ENCODE measurements at places on chromosomes 16 and 17.

DNA sequence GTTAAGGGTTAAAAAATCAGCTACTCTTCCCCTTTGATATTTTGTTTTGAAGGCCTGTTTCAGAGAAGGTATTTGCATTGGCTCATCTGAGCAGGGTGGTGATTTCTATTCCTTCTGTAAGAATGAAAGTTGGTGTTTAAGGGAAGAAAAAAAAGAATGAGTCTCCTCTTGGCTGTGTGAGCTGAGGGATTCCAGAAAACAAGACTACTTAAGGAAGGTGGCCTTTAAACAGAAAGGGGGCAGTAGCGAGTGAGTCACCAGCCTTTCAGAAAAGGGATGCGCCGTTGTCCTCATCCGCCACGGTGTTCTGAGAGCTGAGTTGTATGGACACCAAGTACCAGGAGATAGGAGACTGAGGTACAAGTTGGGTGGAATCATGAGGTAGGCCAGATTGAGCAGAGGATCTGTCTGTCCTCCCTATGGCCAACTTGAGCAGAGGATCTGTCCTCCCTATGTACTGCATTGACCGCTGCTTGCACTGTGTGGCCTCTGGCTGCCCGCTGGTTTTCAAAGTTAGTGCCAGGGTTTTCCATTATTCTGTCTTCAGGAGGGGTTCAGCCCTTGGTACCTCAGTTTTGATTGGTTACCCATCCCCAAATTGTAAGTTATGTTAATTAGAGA lies 8.2 kb downstream of the PRKCA start:
- no peak for DNase-seq

DNA sequence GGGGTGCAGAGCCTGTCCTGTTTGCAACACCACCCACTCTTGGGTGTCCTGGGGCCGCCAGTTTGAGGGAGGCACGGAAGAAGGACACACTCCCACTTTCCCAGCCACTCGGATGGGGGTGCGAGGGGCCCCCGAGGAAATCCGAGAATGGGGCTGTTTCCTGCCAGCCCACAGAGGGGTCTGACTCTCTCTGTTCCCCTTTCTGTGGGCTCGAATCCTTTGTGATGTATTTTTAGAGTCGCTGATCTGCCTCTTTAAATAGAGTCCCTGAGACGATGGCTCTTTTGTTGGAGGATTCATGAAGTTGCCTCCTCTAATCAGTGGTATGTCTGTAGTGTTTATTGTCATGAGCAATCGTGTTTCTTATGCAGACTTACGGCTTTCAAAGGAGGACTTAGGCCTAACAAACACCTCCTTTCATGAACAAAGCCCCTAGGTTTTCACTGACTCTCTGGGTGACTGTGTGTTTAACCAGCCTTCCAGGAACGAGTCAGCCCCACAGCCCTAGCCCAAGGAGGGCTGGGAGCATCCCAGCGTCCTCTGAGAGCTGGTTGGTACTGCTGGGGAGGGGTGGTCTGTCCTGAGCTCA lies 29.1 kb downstream of the CIBAR2 start:
- DNase-seq, result no peak

DNA sequence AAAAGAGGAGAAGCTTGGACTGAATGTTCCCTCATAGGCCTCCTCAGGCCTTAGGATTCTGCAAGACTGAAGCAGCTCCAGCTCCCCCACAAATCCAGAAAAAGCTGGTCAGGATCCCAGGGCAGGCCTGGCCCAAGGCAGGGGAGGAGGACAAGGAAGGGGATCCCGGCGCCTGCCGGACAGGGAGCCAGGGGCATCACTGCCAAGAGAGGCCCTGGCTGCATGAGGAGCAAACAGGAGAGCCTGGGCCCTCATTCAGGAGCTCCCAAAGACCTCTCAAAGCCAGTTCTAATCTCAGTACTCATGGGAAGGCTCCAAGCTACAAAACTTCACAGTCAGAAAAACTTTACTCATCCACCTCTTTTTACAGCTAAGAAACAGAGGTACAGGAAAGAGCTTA lies 67.3 kb downstream of the ZNF423 start:
- no peak for DNase-seq

GRCh38 chr17:42680331-42680808 lies 1.3 kb downstream of the CCR10 start:
- peak; percentile 60 for DNase-seq

GRCh38 chr17:77864234-77865111 lies 94.0 kb upstream of the TNRC6C start:
- no peak for DNase-seq

DNA sequence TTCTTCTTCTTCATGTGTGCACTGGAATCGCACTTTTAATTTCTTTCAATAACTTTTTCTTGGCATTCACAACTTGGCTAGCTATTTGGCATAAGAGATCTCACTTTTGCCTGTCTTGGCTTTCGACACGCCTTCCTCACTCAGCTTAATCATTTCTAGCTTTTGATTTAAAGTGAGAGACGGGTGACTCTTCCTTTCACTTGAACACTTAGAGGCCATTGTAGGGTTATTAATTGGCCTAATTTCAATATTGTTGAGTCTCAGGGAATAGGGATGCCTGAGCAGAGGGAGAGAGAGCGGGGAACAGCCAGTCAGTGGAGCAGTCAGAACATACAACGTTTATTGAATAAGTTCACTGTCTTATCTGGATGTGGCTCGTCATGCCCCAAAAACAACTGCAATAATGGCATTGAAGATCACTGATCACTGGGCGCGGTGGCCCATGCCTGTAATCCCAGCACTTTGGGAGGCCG lies 200.3 kb downstream of the SEC14L1 start:
- DNase-seq, result no peak

Measured in EL (cell line).